ENCODE measurements at places on chromosomes 3 and 15.

GRCh38 chr3:45806072-45806471 lies 9.7 kb upstream of the SLC6A20 start:
- H3K27me3 ChIP-seq, result no peaks in the 10 kb centered on the region
- no peak overlapping the region for H3K27ac ChIP-seq
- H3K4me3 ChIP-seq, result no peak overlapping the region
- H3K36me3 ChIP-seq, result no peaks in the 10 kb centered on the region
- H3K4me1 ChIP-seq, result no peaks in the 10 kb centered on the region

GRCh38 chr15:52438047-52438446 lies 90.6 kb downstream of the MYO5A start:
- H3K4me3 ChIP-seq, result no peak overlapping the region
- H3K36me3 ChIP-seq, result no peaks in the 10 kb centered on the region
- H3K27me3 ChIP-seq, result no peaks in the 10 kb centered on the region
- no peak for DNase-seq
- H3K4me1 ChIP-seq, result peaks cover 17% of the 10 kb centered on the region

DNA sequence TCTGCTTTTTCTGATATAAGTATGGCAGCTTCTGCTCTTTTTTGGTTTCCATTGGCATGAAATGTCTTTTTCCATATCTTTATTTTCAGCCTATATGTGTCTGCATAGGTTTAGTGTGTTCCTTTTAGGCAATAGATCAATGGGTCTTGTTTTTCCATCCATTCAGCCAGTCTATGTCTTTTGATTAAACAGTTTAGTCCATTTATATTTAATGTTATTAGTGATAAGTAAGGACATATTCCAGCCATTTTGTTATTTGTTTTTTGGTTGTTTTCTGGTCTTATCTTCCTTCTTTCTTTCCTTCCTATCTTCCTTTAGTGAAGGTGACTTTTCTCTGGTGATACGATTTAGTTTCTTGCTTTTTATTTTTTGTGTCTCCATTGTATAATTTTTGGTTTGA lies 101.3 kb upstream of the LRRC3B start:
- no peak overlapping the region for H3K27ac ChIP-seq
- no peaks in the 10 kb centered on the region for H3K36me3 ChIP-seq
- no peaks in the 10 kb centered on the region for H3K27me3 ChIP-seq
- H3K4me1 ChIP-seq, result no peaks in the 10 kb centered on the region

GRCh38 chr3:44969828-44970179 lies 6.2 kb downstream of the ZDHHC3 start:
- no peak for DNase-seq
- no peak overlapping the region for H3K27ac ChIP-seq
- no peaks in the 10 kb centered on the region for H3K4me1 ChIP-seq
- peaks cover 3% of the 10 kb centered on the region for H3K36me3 ChIP-seq
- no peak overlapping the region for H3K4me3 ChIP-seq
- no peaks in the 10 kb centered on the region for H3K27me3 ChIP-seq

- H3K4me1 ChIP-seq, result peaks cover 1% of the 10 kb centered on the region
- no peak overlapping the region for H3K4me3 ChIP-seq
- H3K27ac ChIP-seq, result no peak overlapping the region
Observed at GRCh38 chr3:167723025-167723512, 11.6 kb downstream of the PDCD10 start.

GRCh38 chr3:159739969-159740368 lies 248.7 kb upstream of the IL12A start:
- H3K4me3 ChIP-seq, result no peak overlapping the region
- no peak overlapping the region for H3K27ac ChIP-seq
- DNase-seq, result no peak
- no peaks in the 10 kb centered on the region for H3K27me3 ChIP-seq
- H3K4me1 ChIP-seq, result no peaks in the 10 kb centered on the region
- no peaks in the 10 kb centered on the region for H3K36me3 ChIP-seq

All from tibial nerve (tissue), 4 donors.